Fibroblast of upper back skin (primary cell): ENCODE measurements at places on chromosomes 7 and 10.

DNA sequence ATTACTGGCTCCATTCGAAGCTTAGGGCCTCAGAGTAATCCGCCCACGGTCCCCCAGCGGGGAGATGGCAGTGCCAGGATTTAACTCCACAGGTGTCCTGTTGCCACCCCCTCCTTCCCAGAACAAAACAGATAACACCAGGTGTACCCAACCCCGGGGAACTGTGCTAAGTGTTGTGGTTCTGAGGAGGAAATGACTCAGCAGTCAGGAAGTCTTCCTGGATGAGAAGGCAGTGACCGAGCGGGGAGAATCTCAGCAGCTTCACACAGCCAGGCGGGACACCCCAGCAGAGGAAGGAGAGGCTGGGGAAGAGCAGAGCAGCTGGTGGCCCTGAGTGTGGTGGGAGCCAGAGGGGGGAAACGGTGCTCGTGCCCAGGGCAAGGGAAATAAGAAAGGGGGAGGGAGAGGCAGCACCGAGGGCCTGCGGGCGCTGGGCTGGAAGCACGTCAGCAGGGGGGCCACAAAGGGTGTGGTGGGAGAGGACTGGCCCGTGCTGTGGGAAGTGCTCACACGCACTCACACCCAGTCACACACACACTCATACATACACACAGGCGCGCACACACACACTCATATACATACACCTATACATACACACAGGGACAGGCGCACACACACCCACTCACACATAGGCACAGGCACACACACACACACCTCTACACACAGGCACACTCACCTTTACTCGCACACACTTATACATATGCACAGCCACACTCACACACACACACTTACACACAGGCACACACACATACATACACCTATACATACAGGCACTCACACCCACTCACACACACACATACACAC, 59.8 kb upstream of the CHST15 start:
- peak; percentile 83 for DNase-seq

- DNase-seq: peak; percentile 9
Observed at GRCh38 chr7:44201813-44202212, 1.0 kb downstream of the YKT6 start.

GRCh38 chr7:53740971-53741370, 705.5 kb downstream of the POM121L12 start:
- no peak for DNase-seq

DNA sequence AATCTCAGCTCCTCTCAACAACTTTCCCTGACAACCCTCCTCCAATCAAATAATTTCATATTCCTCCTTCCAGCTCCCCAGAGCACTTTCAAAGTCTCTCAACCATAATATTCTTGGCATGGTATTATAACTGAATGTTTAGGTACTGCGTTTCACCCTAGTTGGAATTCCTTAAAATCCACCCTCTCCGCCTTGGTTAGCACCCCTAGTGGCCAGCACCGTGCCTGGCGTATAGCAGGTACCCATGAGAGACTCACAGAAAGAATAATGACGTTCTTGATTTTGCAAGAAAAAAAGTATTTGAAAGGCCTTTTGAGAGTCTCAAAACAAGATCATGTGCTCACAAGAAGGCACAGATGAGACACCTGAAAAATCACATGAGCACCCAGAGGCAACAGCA, 50.9 kb downstream of the GLI3 start:
- no peak for DNase-seq

GRCh38 chr10:63515002-63515763, 6.0 kb upstream of the REEP3 start:
- DNase-seq: peak; percentile 77

- no peak for DNase-seq
Observed at GRCh38 chr7:26318921-26319320, 27.3 kb downstream of the SNX10 start.

GRCh38 chr7:84524714-84525694, 330.4 kb upstream of the SEMA3A start:
- peak; percentile 71 for DNase-seq

- DNase-seq: no peak
Observed at GRCh38 chr7:89621925-89622641, 532.2 kb upstream of the STEAP1 start.

DNA sequence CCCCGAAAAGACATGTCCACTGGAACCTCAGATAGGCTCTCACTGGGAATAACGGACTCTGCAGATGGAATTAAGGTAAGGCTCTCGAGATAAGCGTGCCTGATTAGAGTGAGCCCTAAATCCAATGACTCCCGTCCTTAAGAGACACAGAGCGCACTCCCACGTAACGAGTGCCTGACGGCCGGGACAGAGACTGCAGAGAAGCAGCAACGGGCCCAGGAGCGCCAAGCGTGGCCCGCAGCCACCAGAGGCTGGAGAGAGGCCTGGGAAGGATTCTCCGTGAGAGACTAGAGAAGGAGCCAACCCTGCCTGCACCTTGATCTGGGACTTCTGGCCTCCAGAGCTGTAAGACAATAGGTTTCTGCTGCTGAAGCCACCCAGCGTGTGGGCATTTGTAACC, 20.0 kb upstream of the TNRC18 start:
- DNase-seq: no peak

DNA sequence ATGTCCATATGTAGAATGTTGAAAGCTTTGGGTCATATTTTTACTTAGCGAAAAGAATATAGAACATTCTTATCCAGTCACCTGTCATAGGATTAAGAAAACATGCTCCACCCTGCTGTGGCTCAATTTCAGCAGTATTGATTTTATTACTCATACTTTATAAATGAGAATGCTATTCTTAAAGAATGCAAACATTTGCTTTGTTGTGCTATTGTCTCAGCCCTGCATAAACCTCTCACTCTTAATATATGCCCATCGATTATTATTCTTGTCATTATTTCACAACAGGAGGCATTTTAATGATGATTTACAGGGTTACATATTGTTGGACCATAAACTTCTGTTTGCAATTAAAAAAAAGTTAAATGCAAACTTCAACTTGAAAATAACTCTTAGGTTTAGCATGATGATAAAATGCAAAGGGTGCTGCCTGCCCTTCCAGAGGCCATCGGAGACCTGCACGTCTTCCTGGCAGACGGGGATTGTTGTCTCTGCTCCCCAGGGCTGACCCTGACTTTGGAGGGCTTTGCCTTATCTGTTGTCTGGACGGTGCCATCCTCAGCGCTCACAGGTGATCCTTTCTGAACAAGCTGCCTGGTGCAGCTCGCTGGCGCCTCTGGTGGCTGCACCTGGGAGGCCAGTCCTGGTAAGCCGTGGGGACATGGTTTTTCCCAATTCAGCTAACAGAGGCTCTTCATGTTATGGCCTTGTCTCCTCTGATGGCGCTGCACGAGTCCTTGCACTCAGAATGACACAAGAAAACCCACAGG, 50.0 kb upstream of the SHH start:
- DNase-seq: no peak

GRCh38 chr7:73841689-73842066, 638 bp downstream of the METTL27 start:
- DNase-seq: no peak

DNA sequence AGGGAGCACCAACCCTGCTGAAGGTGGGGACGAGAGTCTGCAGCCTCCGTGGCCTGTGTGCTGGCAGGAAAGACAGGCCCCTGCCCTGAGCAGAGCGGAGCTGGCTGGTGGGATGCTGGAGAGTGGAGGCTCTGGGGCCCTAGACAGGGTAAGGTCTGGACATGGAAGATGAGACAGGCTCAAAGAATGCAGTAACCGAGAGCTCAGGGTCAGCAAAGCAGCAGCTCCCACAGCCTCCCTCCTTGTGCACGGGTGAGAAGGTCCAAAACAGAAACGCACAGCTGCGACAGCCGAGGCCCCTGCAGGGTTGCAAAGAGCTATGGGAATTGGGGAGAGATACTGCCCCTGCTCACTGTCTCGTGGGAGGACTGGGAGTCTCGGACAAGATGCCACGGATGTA, 80.5 kb downstream of the TNS3 start:
- peak; percentile 84 for DNase-seq

GRCh38 chr7:105210721-105211205, 178.0 kb downstream of the SRPK2 start:
- DNase-seq: no peak

DNA sequence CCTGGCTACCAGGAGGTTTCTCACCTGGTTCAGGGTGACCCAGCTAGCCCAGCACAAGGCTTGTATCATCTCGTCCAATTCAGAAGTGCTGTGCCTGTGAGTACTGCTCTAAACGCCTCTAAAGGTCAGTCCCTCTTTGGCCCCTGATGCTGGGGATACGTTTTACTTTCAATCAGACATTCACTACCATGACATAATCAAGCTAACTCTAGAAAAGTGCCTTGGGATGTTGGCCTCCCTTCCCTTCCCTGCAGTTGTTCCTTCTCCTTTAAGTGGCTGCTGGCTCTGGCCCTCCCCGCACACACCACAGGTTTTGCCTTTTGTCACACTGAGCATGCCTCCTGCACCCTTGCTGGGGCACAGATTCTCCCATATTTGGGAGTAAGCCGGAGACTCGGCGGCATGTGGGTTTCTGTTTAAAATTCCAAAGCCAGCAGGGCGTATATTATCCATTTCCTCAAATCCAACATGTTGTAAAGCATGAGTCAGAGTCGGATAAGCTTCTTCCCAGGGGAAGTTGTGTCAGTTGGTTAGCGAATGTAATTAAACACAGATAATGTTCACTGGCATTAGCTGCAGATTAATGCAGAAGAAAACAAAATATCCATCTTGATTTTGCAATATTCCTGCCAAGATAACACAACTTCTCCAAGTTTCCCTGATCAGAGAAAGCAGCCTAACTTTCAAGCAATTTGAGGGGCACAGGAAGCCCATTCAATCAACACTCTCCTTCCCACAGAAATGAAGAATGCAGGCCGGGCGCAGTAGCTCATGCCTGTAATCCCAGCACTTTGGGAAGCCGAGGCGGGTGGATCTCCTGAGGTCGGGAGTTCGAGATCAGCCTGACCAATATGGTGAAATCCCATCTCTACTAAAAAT, 31.8 kb upstream of the VCL start:
- DNase-seq: peak; percentile 100

GRCh38 chr7:98922392-98923187, 44.3 kb downstream of the TRRAP start:
- DNase-seq: peak; percentile 82

- DNase-seq: no peak
Observed at GRCh38 chr10:133004478-133004877, 62.1 kb upstream of the CFAP46 start.

DNA sequence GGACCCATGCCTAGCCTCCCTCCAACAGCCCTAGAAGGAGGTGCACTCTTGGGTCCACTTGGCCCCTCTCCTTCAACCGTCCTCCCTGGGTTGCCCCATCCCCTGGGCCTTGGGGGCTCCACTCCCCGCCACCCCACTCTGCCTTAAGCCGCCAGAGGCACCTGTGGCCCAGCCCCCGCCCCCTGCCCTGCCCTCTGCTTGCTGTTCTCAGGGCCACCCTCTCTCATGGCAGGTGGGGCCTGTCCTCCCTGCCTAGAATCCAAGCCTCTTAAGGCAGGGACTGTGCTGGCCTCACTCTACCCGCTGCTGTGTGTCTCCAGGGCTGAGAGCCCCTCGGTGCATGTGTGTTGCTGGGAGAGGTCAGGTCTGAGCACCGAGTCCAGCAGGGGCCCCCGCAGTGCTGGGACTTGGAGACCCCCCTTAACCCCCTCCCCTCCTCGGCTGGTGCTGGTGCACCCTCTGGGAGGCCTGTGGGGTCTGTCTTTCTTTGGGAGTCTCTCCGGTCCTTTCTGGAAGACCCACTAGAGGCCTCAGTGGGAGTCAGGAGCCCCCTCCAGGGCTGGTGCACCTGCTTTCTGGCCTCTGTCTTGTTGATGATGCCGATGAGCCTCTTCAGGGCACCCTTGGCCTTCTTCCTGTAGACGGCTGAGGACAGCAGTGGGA, 43.8 kb downstream of the CFAP46 start:
- no peak for DNase-seq
